ENCODE measurements at places on chromosomes 7 and 10.

DNA sequence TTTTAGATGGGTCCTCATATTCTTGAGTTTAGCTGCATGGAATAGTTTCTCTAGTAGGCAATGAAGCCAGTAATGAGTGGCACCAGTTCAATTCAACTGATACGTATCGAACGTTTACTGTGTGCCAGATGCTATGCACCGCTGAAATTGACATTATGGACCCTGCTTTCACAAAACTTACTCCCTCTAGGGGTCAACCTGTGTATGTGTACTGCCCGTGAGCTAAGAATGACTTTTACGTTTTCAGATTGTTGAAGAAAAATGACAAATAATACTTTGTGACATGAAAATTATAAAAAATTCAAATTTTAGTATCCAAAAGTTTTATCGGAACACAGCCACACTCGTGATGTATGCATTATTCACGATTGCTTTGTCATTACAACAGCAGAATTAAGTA is 95.5 kb downstream of the ZMYND11 start:
- DNase-seq = peak; percentile 6

DNA sequence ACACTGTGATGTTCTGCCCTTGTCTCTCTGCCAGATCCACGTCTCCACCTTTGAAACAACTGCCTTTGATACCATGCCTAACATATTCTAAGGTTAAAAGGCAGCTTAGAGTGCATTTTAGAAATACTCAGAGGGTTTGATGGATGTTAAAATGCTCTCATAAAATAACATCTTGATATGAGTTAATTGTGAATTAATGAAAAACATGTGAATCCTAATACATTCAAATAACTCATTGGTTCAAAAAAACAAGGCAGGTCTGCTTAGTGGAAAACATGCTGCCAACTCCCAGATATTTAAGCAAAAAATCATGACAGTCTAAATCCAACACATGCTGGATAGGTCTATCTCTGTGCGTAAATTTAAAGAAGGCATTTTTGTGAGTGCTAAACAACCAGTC is 291.8 kb downstream of the AHR start:
- no peak for DNase-seq

- peak; percentile 83 for DNase-seq
Measured at GRCh38 chr7:27197137-27198042, 2.5 kb downstream of the HOXA13 start.

DNA sequence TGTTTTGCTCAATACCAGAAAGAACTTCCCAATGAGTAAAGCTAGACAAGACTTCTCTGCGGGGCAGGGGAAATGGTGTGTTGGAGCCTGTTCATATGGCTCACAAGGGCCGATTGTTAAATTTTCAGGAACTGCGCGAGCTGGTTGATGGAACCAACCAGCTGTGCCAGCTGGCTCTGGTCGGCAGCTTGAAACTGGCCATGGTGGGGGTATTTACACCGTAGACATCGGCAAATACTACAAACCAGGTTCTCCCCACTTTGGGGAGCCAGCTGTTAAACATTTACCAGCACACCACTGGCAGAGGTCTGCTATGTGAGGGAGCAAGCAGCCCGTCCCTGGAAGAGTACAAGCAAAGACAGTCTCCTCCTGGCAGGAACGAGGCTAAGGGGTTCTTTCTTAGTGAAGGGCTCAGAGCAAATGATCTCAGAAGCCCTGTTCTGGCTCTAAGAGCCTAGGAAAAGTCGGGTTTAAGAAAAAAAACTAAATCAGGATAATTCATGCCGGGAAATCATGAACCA is 8.8 kb upstream of the ZMIZ1 start:
- no peak for DNase-seq

- no peak for DNase-seq
Measured at GRCh38 chr7:134187893-134188292, 60.8 kb downstream of the LRGUK start.

- DNase-seq = no peak
Measured at GRCh38 chr7:70837589-70837988, 294.4 kb upstream of the GALNT17 start.

DNA sequence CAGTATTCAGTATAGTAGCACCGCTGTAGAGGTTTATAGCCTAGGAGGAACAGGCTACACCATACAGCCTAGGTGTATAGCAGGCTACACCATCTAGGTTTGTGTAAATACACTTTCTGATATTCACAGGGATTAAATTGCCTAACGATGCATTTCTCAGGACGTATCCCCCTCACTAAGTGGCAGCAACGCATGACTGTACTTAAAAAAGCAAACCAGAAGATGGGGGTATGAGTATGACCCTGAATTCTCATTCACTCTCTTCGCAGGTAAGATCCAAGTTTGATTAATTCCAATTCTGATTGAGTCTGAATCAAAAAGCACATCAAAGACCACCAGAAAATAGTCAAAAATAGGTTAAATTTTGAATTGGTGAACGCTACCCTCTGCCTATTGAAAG is 972 bp downstream of the ORC5 start:
- peak; percentile 9 for DNase-seq

- DNase-seq = no peak
Measured at GRCh38 chr7:1297017-1297960, 64.6 kb downstream of the UNCX start.

GRCh38 chr10:123507298-123507697 is 158.9 kb upstream of the GPR26 start:
- DNase-seq = no peak

DNA sequence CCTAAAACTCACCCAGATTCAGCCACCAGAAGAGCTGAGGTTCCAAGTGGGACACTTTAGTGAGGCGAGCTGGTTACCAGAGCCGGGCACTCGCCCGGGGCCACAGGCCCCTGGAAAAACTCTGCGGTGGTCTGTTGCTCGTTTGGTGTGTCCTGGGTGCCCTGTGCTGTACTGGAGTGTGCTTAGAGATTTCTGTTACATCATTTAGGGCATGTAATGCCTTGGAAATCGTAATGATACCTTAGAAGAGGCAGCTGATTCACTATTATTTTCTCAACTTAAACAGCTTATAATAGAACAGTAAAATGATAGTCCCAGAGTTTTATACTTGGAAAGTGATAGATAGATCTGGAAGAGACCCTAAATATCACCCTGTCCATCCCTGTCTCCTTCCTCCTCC is 48.5 kb upstream of the BTBD16 start:
- no peak for DNase-seq

DNA sequence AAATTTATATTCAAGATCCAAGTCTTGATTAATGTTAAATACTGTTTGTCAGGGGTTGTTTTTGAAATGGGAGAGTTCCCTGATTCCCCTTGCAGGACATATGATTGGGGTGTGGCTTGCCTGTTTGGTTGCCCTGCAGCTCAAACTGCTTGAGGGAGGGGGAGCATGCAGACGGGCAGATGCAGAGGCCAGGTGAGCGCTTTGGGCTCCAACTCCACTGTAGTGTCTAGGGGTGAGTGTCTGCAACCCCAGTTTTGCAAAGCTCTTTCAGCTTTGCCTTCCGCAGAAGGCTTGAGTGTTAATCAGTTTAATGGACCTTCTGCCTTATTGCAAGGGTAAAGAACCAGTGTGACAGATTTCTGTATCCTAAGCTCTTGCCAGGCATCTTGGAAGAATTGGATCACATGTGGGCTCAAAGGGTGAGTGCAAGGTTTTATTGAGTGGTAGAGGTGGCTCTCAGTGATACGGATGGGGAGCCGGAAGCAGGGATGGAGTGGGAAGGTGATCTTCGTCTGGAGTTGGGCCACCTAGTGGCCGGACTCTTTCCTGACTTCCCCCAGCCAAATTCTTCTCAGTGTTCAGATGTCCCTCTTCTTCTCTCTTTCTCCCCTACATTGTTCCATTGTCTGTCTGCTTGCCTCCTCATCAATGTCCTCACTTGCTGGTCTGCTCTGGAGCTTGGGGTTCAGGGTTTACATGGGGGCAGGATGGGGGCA is 479.7 kb downstream of the ATRNL1 start:
- DNase-seq = peak; percentile 46

- DNase-seq = no peak
Measured at GRCh38 chr7:85508642-85509410, 322.0 kb upstream of the SEMA3D start.

- DNase-seq = no peak
Measured at GRCh38 chr10:130222381-130222780, 86.2 kb downstream of the GLRX3 start.

DNA sequence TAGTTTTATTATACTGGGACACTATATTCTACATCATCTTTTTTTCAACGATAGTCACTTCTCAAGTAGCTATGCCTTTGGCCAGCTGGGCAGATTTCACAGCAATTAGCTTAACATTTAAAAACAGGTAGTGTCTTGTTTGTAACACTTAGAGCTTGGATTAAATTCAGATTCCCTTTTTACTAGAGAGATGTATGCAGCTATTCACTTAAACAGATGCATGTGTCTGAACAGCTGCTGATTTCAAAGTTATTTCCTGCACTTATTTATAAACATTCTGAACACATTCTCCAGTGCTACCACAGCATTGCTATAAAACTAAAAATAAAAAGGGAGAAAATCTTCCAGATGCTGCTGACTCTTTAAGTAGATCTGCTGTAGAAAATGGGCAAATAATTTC is 637.2 kb downstream of the POM121L12 start:
- DNase-seq = no peak

DNA sequence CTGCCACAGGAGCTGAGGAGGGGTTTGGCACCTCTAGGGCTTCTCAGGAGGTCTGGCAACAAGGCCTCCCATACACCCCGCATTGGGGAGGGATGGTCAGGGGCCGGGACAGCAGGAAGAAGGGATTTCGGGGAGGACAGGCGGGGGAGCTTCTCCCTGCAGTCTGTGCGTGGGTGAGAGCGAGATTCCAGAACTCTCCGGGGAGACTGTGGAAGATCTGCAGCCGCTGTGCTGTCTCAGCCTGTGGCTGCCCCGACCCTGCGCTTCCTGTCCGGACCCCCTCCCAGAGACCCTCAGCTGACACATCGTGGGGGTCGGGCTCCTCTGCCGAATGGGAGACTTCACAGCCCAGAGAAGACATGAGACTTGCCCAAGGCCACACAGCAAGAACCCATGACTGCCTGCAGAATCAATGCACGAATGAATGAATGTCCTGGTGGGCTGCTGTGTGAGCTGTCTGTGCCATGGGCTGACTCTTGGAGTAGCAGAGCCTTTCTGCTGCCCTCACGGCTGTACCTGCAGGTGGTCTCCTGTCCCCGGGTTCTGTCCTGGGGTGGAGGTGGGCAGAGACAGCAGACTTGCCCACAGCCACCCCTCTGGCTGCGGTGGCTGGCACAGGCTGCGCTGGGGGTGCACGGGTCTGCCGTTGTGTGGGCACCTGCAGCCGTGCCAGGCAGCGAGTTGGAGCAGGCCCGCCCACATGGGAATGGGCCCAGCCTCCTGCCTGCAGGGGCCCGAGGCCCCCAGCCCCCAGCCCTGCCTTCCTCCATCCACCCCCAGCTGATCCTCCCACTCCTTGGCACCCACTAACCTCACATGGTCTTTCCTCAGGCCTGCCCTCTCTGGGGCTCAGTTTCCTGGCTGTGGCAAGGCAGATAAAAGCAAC is 16.3 kb upstream of the LFNG start:
- no peak for DNase-seq

DNA sequence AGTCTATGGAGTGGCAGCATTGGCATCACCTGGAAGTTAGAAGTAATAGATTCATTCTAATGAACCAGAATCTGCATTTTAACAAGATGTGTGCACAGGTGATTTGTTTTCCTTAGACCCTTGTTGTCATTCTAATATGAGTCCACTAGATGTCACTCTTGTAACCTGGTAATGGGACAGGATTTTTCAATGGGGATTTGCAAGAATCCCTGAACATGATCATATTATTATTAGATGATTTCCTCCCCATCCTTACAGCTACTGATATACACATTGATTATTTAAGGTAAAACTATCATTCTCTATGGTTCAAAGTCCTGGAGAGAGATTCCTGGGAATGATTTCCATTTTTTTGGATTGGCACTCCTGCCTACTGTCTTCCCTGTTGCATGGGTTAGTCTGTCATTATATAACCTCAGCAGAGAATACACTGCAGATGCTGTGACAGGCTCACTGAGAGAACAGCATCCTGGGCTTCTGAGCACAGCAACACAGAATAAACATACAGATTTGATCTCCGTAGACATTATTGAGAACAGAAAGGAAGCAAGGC is 194.9 kb downstream of the SUGCT start:
- peak; percentile 72 for DNase-seq

DNA sequence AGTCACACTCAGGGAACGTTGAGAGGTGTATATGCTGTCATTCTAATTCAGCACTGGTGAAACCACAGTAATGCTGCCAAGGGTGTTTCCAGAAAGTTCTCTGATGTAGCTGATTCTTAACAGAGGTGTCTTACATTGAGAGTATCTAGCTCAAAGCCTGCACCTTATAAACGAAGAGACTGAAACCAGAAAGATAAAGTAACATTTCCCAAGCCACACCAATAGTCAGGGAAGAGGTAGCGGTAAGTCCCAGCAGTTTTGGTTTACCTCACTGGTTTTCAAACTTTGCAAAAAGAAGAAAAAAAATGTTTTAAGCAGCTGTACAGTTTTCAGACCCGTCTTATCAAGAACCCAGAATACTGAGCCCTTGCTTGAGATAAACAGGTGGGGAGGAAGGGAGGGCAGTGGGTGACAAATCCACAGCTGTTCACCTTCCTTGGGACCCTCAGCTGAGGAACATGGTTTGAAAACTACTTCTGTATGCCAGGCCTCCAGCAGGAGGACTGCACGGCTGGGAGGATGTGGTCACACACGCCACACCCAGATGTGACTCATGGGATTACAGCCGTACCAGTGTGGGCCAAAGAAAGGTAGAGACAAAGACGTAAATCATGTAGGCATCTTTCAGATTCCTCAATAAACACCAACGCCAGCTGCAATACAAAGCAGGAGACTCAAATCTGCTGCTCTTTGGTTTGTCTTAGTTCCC is 63.9 kb upstream of the GSDME start:
- DNase-seq = peak; percentile 93

GRCh38 chr7:29639886-29640595 is 76.4 kb downstream of the PRR15 start:
- DNase-seq = no peak

- no peak for DNase-seq
Measured at GRCh38 chr7:105268056-105268455, 120.7 kb downstream of the SRPK2 start.

GRCh38 chr10:80158598-80159127 is 26.1 kb downstream of the PLAC9 start:
- DNase-seq = peak; percentile 83

DNA sequence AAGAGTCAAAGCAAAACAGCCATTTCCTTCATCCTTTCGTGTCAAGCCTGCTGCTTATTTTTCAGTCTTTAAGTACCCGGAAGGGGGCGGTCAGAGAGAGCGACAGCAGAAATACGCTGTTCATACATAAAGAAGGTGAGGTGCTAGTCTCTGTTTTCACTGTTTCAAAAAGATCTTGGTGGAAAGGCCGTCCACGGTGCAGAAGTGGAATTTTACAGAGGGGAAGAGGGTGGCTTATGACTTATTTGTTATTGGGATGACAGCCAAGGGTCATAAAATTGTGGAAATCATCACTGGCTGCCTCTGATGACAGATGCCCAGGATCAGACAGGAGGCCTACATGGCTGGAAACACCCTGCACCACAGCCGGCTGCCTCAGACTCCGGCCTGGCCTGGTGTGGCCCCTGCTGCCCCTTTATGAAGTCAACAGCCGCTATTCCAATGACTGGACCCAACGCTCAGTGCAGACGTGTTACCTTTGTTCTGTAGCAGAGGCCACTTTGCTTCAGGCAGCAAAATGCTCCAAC is 57.0 kb downstream of the HIPK2 start:
- peak; percentile 8 for DNase-seq

- DNase-seq = no peak
Measured at GRCh38 chr7:129713544-129713943, 102.0 kb downstream of the NRF1 start.
